ENCODE measurements at places on chromosomes 5 and 9.

DNA sequence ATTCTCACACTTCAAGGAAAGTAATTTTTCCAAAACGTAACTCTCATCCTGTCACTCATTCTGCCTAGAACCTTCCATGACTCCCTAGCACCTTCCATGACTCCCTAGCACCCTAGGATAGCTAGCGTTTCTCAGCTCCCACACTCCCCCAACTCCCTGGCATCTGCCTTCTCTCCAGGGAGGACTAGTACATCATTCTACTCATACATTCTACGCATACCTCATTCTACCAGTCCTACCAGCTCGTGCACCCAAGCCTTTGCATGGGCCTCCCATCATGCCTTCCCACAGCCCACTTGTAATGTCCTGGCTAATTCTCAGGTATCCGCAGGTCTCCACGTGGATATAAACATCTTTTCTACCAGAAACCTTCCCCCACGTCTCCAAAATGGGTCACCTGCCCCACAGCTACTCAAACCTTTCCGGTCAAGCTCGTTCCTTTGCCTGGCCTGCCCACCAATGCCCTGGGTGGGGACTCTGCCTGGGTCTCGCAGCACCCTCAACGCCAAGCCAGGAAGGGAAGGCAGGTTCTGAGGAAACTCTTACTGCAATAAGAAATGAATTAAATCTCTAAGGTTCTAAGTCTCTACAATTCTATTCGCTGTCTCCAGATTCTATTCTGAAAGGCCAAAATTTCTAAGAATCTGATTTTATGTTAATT is 930 bp downstream of the ANKS6 start:
- ATAC-seq = no peak

DNA sequence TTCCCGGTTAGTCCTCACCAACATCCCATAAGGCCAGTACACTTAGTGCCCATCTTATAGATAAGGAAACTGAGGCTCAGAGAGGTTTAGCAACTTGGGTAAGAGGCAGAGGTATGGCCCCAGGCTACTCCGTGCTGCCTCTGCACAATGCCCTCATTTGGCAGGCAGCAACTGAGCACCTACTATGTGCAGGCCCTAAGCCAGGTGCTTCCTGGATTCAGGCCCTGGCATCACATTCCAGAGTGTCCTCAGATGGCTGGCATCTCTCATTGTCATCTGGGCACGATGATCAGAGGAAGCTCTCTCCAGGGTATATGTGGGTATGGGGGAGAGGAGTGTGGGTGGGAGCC is 53.8 kb upstream of the PSD2 start:
- no peak for ATAC-seq

DNA sequence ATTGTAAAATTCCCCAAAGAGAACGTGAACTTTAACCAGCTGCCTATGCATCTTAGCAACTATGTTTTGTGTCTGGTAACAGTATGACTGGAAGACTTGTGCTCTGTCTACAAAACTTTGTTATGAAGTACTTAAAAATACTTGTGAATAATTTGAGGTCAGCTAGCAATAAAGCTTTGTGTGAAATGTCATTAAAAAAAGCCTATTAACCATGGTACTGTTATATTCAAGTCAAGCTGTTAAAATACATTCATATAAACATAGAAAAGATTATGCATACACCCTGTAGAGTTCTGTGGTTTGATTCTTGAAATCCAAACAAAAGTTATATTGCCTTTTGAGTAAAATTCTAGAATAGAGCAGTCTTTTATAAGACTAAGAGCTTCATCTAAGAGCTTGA is 60.1 kb downstream of the VCAN start:
- ATAC-seq = no peak

DNA sequence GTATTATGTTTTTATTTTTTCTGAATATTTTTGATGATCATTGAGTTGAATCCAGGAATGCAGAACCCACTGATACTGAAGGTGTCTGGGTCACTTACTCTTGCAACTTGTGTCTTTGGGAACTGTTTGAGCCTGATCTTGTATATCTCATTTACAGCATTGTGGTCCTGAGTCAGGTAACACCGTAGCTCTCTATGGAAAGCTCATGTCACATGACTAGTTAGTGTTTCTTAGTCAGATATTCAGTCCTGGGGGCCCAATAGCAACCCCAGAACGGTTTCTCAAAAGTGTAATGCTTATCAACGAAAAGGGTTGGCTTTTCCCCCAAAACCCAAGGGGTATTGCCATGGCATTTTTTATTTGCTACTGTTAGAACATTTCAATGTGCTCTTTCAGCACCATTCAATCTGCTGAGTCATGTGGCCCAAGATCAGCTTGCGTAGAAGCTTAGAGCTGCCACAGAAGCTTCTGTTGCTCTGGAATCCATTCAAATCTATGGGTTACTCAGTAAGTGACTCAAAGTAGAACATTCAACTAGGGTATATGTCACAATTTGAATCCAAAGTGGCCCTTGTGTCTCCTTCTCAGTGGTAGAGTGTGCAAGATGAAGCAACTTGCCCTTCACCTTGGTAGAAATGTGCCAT is 12.1 kb upstream of the PTAR1 start:
- ATAC-seq = no peak

DNA sequence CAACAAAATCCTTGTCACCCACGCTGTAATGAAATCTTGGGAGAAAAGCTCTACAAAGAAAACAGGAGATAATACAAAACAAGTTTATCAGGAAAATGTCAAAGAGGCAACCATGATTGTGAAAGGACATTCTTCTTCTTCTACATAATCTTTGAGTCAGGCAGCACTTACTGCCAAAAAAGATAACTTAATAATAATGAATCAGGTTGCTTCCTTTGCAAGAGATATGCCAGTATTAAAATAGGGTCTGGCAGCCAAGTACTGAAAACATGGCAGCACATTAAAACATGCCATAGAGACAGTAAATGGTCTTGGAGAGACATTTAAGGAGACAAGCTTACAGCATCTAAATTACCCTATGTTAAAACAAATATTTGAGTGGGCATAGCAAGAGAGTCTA is 1573.4 kb downstream of the EFNA5 start:
- ATAC-seq = no peak

DNA sequence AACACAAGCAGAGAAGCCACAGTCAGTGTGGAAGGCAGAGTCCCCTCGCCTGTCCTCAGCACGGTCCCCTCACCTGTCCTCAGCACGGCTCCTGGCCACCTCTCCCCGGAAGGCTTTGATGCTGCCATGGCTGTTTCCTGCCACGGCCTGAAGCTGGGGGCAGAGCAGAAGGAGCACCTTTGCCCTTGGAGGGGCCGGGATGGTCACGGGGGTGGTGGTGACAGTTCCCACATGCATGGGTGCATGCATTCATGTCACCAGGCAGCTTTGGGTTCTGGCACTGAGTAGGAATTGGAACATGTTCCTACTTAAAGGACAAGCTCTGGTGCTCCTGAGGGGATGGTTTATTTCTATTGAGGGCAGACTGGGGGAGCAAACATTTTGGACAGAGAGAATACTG is 57.8 kb upstream of the PHYKPL start:
- ATAC-seq = no peak

DNA sequence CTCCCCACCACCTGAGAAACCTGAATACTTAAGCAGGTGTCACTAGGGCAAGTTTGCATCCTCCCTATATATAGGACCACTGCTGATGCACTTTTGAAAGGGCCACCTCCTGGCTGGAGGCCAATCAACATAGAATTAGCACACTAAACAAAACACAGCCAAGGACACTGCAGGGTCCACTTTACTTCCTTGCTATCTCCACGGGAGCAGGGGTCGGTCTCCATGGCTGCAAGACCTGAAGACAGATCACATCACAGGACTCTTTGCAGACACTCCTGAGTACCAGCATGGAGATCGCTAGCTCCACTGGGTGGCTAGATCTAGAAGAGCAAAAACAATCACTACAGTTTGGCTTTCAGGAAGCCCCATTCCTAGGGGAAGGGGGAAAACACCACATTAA is 72.3 kb downstream of the C9orf153 start:
- ATAC-seq = no peak

DNA sequence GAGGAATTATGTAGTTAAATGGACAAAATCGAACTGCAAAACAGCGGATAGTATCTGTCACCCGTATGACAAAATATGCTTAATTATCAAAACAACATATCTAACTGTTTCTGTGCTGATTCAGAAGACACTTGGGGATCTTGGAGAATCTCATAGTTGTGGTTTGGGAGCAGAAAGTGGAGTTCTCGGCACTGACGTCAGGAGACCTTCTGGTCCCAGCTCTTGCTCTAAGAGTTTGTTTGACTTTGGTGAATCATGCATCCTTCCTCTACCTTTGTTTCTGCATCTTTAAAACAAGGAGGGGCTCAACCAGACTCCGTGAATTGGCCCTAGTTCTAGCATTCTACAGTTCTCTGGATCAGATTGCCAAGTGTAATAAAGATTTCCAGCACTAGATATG is 37.0 kb upstream of the TAF1L start:
- no peak for ATAC-seq

GRCh38 chr9:93677641-93678136 is 101.3 kb downstream of the PHF2 start:
- no peak for ATAC-seq

GRCh38 chr5:138272681-138273080 is 1.7 kb downstream of the GFRA3 start:
- no peak for ATAC-seq

GRCh38 chr5:138596105-138596881 is 21.1 kb upstream of the HSPA9 start:
- no peak for ATAC-seq

DNA sequence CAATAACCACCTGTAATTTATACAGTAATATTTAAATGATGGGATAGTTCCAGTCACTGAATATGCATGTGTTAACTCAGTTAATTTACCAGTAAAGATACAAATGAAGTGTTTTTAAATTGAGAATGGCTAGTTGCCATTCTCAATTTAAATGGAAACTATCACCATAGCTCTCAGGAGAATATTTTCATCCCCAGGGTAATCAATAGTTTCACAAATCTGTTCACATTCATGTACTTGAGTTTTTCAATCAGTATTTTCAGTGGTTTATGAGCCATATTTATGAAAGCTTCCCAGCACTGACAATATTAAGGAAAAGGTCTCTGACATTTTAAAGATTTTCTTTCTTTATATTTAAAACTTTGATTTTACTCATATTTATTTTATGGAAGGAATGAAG is 439.3 kb downstream of the MAT2B start:
- ATAC-seq = no peak

GRCh38 chr5:149794487-149794971 is 64.4 kb downstream of the PPARGC1B start:
- no peak for ATAC-seq

DNA sequence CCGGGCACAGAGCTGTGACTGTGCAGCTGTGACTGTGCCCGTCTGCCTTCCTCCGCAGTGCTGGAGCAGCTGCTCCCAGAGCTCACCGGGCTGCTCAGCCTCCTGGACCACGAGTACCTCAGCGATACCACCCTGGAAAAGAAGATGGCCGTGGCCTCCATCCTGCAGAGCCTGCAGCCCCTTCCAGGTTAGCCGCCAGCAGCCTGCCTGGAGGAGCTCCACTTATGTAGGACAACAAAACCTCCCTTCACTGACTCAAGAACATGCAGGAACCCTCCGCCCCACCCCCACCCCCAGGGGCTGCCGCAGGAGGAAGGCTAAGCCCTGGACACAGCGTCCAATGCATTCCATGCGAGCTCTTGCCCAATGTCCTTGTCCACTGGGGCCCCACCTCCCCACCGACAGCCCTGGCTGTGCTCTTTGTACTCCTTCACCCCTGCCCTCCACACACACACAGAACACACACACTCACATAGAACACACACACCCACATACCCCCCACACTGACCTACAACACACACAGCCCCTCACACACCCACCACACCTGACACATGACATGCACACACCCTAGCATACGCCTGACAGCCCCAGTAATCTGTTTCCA is 27.9 kb downstream of the AFAP1L1 start:
- no peak for ATAC-seq

- ATAC-seq = no peak
These were observed 13.9 kb upstream of the GPX8 start for GRCh38 chr5:55146080-55146479.

GRCh38 chr5:1107167-1108022 is 4.5 kb downstream of the SLC12A7 start:
- no peak for ATAC-seq

DNA sequence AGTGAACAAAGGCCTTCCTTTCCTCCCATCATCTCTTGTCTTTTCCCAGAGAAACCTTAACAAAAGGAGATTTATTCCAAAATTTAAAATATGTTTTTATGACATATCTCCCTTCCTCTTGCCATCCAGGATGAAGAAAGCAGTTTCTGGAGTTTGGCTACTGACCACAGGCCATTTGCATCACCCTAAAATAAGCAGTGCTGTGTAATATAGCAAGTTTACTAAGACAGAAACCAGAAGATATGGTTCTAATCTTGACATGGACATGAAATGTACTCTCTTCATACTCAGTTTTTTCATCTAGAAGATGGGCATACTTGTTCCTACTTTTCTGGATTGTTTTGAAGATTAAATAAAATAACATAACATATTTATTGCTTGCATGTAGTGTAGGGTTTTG is 50.2 kb upstream of the ZFAND5 start:
- ATAC-seq = no peak

GRCh38 chr5:112012104-112012503 is 255.1 kb upstream of the NREP start:
- no peak for ATAC-seq

DNA sequence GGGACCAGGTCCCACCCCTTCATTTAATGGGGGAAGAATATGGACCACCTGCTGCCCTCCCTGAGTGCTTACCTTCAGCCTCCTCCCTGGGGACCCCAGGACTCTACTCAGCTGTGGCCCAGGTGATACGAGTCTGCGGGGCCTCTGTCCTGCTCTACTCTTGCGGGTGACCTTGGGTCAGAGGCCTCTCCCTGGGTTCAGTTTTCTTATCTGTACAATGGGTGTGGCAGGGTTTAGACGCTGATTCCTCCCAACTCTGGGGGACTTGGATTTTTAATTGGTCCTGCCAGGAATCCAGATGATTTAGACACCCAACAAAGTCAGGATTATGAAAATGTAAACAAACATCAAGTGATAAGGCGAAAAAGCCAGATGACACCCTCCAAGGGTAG is 25.0 kb downstream of the FAM163B start:
- no peak for ATAC-seq

- ATAC-seq = no peak
These were observed 31.5 kb downstream of the ZSWIM6 start for GRCh38 chr5:61363401-61364114.

DNA sequence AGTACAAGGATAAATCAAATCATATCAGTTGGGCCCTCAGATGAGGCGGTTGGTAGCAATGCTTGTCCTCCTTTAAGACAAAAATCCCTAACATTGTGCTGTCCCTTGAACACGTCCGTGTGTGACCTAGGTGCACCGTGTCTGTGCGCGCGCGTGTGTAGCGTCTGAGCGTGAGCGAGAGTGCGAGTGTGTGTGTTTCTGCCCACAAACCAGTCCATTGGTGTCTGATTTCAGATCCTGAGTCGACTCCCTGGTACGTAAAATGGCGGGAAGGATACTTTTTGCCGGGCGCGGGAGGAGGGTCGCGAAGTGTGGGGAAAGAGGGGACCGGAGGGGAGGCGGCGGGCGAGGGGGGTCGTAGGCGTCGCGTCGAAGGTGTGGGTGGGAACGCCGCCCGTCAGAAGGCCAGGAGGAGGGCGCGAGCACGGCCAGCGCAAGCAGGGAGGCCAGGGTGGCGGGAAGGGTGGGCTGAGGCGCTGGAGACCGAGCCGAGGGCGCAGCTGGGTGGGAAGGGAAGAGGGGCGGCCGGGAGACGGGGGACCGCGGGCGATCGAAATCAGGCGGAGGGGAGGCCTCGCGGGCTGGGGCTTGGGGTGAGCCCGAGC is 8.9 kb downstream of the OTP start:
- no peak for ATAC-seq

- no peak for ATAC-seq
These were observed 13.1 kb downstream of the PROP1 start for GRCh38 chr5:177982956-177983355.
